ENCODE measurements at places on chromosomes 3 and 15.

DNA sequence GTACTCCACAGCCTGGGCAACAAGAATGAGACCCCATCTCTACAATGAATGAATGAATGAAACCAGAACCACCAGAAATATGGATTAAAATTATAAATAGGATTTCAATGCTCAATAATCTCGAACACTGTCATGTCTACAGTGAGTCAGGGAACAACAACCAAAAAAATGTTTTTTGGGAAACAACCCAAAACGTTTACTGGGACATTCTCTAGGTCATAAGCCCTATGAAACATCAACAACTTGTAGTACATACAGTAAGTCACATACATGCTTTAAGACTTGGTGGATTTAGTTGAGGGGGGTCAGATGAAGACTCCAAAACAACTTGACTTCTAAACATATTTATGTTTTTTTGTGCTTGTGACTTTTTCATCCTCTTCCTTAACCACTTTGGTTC lies 511.2 kb downstream of the FOXP1 start:
- DNase-seq, result no peak

- DNase-seq, result no peak
These were observed 549 bp downstream of the C3orf18 start for GRCh38 chr3:50567011-50567385.

DNA sequence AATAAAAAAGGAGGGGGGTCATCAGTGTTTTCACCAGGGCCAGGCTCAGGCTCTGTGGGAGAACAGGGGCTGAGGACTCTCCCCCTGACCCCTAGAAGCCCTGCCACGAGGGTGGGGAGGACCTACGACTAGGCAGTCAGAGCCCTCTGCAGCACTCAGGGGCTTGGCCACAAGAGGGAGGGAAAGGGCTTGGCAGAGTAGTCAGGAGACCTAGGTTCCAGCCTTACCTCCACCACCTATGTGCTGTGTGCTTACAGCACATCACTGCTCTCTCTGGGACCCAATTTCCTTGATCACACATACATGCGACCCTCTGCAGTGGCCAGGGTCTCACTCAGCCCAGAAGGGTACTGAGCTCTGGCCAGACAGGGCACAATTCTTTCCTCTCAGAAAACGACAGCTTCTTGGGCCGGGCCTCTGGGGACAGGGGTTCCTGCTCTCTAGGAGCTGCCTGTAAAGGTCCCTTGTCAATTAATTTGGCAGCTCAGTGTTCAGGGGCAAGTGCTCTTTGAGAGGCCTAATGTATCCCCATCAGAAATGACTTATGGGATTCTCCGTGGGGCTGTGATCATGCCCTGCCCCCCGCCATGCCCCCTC lies 16.4 kb upstream of the SKIC8 start:
- no peak for DNase-seq

GRCh38 chr3:105904251-105904650 lies 35.4 kb upstream of the CBLB start:
- no peak for DNase-seq
